Right cardiac atrium (tissue), 5 donors: ENCODE measurements at places on chromosomes 4 and X.

- DNase-seq, result peak; percentile 49
Observed at GRCh38 chr4:113951263-113951662, 28.2 kb downstream of the ARSJ start.

DNA sequence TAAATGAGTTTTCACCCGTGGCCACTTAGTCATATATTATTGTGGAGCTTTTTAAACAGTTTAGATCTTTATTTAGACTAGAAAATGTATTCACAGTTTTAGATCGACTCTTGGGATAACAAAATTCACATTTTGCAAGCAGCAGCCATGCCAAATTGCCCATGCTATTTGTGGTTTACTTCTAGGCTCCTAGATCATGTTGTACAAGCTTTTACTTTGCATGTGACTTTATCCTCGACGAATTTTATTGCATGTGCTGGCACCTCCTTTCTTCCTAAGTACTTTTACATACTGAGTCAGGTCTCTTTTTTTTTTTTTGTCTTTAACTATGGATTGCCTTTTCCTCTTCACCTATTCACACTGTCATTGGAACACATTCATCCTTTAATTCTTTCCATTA is 23.2 kb downstream of the BBS12 start:
- DNase-seq, result no peak

DNA sequence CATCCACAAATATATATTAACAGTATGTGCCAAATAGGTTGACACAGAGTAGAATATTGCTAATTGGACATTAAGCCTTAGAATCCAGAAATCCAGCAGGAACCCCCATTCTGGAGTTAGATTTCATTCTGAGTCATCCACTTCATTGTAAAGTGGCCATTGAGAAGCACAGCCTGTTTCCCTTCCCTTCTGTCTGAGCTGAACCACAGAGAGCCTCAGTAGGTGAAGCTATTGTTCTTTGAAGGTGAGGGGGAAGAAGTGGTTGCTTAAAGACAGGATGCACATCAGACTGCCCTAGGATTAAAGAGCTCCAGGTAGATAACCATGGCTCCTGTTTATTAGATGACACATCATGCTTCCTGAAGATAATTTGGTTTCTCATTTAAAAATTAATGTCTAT is 30.6 kb upstream of the MCF2 start:
- DNase-seq, result no peak

GRCh38 chr4:53801373-53801772 is 210.1 kb upstream of the LNX1 start:
- DNase-seq, result no peak

GRCh38 chr4:5799406-5799805 is 88.4 kb downstream of the EVC start:
- no peak for DNase-seq
